Putamen (tissue), 1 donor: ENCODE measurements at places on chromosomes 13 and 19.

GRCh38 chr13:102814025-102814607 lies 15.2 kb downstream of the BIVM start:
- DNase-seq, result no peak

- DNase-seq, result no peak
Observed at GRCh38 chr19:6236310-6237291, 43.2 kb downstream of the MLLT1 start.

GRCh38 chr13:43472980-43473379 lies 313.8 kb downstream of the ENOX1 start:
- DNase-seq, result no peak

- no peak for DNase-seq
Observed at GRCh38 chr13:106883976-106884375, 316.0 kb upstream of the ARGLU1 start.

GRCh38 chr19:29537181-29537580 lies 11.4 kb downstream of the VSTM2B start:
- no peak for DNase-seq

- no peak for DNase-seq
Observed at GRCh38 chr13:106489849-106490568, 45.5 kb downstream of the EFNB2 start.

GRCh38 chr13:39603424-39603947 lies 493 bp upstream of the LHFPL6 start:
- no peak for DNase-seq

- no peak for DNase-seq
Observed at GRCh38 chr19:15144046-15144646, 36.9 kb downstream of the SYDE1 start.
